ENCODE measurements at places on chromosomes 2 and 18.

- DNase-seq: no peak
Measured at GRCh38 chr2:96770442-96771202, 9.9 kb downstream of the CNNM4 start.

GRCh38 chr2:173553593-173553992 is 198.9 kb downstream of the CDCA7 start:
- DNase-seq: no peak

GRCh38 chr18:36141576-36141975 is 11.9 kb downstream of the ELP2 start:
- no peak for DNase-seq

DNA sequence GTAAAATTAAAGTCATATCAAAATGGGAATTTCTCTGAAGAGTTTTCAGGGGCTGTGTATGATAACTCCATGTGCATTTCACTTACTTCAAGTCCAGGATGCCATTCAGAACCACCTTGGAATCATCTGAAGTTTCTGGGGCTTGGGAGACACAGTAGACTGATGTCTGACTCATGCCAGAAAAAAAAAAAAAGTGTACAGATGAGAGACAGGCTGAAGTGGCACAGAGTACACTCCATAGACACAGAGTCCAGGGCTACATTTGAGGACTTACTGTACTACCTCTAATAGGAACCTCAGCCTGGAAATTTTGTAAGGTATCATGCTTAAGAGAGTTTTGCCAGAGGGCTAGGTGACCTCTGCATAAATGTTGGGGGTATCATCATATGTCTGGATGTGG is 92.0 kb downstream of the SS18 start:
- no peak for DNase-seq

GRCh38 chr18:25830787-25831186 is 259.6 kb downstream of the SS18 start:
- DNase-seq: no peak

- DNase-seq: no peak
Measured at GRCh38 chr18:28152754-28153153, 24.2 kb downstream of the CDH2 start.

DNA sequence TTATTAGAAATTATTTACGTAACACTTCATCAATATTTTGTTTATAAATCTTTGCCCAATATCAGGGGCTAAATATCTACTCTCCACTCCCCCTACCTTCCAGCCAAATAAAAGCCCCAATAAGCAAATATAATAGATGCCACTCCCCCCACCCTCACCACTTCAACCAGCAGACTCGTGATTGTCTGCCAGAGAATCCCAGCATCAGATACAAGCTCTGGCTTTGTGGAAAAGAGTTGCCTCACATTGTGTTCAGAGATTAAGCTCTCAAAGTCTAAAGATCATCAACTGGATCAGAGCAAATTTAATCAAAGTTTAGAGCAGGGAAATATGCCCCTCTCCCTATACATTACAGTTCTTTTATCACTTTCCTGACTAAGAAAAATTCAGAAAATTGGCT is 39.5 kb downstream of the AOX1 start:
- no peak for DNase-seq

- no peak for DNase-seq
Measured at GRCh38 chr2:239383759-239384156, 17.1 kb downstream of the HDAC4 start.

- DNase-seq: no peak
Measured at GRCh38 chr18:33873112-33873511, 295.1 kb downstream of the ASXL3 start.

DNA sequence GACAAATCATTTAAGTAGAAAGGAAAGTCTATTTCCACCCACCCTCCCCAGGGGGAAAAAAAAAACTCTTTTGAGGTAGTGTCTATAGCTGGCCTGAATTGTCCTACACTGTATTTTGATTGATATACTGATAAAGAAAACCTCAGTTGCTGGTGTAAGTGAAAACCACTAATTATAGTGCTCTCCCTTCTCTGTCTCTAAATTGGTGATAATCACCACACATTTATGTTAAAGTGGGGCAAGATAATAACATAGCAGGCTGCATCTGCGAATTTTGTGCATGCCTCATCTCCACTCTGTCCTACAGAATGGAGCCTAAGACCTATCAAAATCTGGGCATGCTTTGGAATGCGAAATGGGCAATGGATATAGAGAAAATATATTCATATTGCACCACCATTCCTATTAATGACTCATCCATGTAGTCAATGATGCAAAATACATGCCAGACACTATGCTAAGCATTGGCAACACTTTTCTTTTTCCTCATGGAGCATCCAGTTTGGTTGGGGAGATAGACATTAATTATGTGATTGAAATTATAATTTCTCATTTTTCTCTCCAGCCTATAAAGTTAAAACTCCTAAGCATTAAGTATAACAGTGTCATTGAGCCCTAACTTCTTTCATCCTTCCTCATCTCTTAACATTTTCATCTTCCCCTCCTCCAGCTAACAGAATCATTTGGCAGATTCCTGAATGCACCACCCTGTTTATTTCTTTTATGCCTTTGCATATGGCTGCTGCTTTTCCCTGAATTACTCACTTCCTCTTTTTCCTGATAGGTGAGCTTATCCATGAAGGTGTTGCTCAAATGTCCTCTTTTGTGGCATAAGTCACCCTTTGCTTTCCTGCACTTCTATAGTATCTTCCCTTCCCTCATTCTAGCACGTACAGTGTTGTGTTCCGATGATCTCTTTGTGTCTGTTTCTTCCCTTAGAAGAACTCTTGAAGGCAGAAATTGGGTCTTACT is 58.2 kb downstream of the SLC9A2 start:
- DNase-seq: no peak

DNA sequence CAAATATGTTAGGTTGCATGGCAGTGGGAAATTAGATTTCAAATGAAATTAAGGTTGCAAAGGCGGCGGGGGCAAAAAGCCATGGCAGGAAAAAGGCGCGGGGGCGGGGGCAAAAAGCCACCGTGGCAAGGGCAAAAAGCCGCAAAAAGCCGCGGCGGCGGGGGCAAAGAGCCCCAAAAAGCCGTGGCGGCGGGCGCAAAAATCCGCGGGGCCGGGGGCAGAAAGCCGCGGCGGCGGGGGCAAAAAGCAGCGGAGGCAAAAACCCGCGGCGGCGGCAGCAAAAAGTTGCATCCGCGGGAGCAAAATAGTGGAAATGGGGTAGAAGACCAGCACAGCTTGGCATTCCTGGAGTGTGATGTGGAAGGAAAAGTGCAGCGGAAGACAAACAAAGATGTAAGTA is 417.1 kb downstream of the ANKRD30B start:
- no peak for DNase-seq

DNA sequence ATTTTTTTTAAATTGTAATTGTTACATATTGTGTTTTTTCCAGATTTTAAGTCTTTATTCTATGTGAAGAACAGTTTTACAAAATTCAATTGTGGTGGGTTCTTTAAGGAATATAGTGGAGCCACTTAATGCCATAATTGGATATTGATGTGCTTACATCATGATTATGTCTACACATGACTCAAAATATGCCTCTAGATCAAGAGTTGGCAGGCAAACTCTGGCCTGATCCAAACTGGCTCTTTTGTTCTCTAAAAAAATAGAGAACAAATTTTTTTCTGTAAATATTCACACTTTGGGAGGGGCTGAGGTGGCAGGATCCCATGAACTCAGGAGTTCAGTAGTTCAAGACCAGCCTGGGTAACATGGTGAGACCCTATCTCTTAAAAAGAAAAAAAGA is 8.3 kb downstream of the EHBP1 start:
- DNase-seq: no peak

Data from hematopoietic multipotent progenitor cell treated with erythropoietin and hydrocortisone succinate and interleukin-3 and kit ligand, for 8 days (in vitro differentiated cells).